Caki2 (cell line): ENCODE measurements at places on chromosomes 11 and 22. TPM values are rescaled to one million over a fixed set of nuclear protein-coding genes. Genes with fewer than 3 reads are reported as not detected.

OR8D4 gene
- total RNA-seq, result not detected in 2 replicates

MMP10 gene
- 2.1 TPM in 1 of 2 replicates, not detected in the other for total RNA-seq

KRTAP5-2 gene
- total RNA-seq, result not detected in 2 replicates

CNTF gene
- 0.44 TPM in 1 of 2 replicates, not detected in the other for total RNA-seq

C11orf58 gene
- total RNA-seq, result 109 and 121 TPM in 2 replicates

RIC8A gene
- 80.2 and 115 TPM in 2 replicates for total RNA-seq

SPON1 gene
- 0.54 and 1.1 TPM in 2 replicates for total RNA-seq

HPX gene
- total RNA-seq, result 9.0 TPM in 1 of 2 replicates, not detected in the other

SCGB1D2 gene
- total RNA-seq, result not detected in 2 replicates

SCGB1A1 gene
- not detected in 2 replicates for total RNA-seq

CARD10 gene
- 47.3 and 58.6 TPM in 2 replicates for total RNA-seq

ACAD8 gene
- total RNA-seq, result 7.5 and 8.2 TPM in 2 replicates

EIF4G2 gene
- 393 and 414 TPM in 2 replicates for total RNA-seq

FOSL1 gene
- total RNA-seq, result 67.3 and 80.4 TPM in 2 replicates

MAP4K2 gene
- total RNA-seq, result 12.9 and 14.4 TPM in 2 replicates

RBM4 gene
- 116 and 133 TPM in 2 replicates for total RNA-seq

TXNRD2 gene
- 53.0 and 54.5 TPM in 2 replicates for total RNA-seq

CDON gene
- 2.2 TPM in 2 replicates for total RNA-seq

OR5L2 gene
- total RNA-seq, result not detected in 2 replicates

LUZP2 gene
- not detected in 2 replicates for total RNA-seq

NXPE1 gene
- total RNA-seq, result not detected in 2 replicates

SELENOH gene
- total RNA-seq, result 263 and 290 TPM in 2 replicates

KCNE3 gene
- not detected in 2 replicates for total RNA-seq

FIBP gene
- 61.1 and 89.5 TPM in 2 replicates for total RNA-seq

SAA2 gene
- not detected in 2 replicates for total RNA-seq

BRSK2 gene
- 2.4 and 4.8 TPM in 2 replicates for total RNA-seq

PNPLA3 gene
- total RNA-seq, result 0.70 and 1.8 TPM in 2 replicates

CCDC88B gene
- 1.3 and 4.9 TPM in 2 replicates for total RNA-seq

DDIAS gene
- 7.2 and 10.1 TPM in 2 replicates for total RNA-seq

BTBD18 gene
- total RNA-seq, result not detected in 2 replicates

C11orf97 gene
- not detected in 2 replicates for total RNA-seq

LMO2 gene
- not detected in 2 replicates for total RNA-seq

POU2AF1 gene
- not detected in 2 replicates for total RNA-seq

UCP3 gene
- 0.12 TPM in 1 of 2 replicates, not detected in the other for total RNA-seq

MUC6 gene
- not detected in 2 replicates for total RNA-seq

PAX6 gene
- 0.27 and 4.7 TPM in 2 replicates for total RNA-seq

TRMT112 gene
- 494 and 562 TPM in 2 replicates for total RNA-seq

ALKBH8 gene
- total RNA-seq, result 2.0 and 6.1 TPM in 2 replicates

KCNK7 gene
- not detected in 2 replicates for total RNA-seq

FGF19 gene
- not detected in 2 replicates for total RNA-seq

SPI1 gene
- not detected in 2 replicates for total RNA-seq

MPEG1 gene
- not detected in 2 replicates for total RNA-seq

MMP12 gene
- not detected in 2 replicates for total RNA-seq
